ENCODE measurements at places on chromosomes 1 and 21.

DNA sequence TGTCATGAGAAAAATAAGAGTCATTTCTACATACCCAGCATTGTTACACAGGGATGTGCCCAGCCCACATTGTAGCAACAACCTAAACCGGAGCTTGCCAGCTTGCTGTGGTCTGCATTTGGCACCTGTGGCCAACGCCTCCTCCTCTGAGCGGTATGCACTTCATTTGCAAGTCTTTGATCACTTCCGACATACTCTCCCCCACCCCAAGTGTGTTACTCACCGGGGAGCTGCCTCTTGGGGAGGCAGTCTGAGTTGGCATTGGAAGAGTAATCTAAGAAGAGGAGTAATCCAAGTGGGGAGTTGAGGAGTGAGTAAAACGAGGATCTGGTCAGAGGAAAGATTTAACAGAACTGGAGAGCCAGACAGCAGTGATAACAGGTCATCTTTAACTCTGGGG is 3.8 kb downstream of the BCL9 start:
- DNase-seq, result peak; percentile 65

GRCh38 chr21:32392880-32393676 is at the start of gene URB1:
TSS of gene URB1 (minus strand) at chr21:32393012. CDS start at chr21:32392910, 102 bp downstream.
- peak; percentile 95 for DNase-seq

- peak; percentile 71 for DNase-seq
These were observed 5.8 kb upstream of the TGFB2 start for GRCh38 chr1:218339267-218339831.

GRCh38 chr1:200951016-200951415 is 56.3 kb downstream of the INAVA start:
- DNase-seq, result peak; percentile 8

DNA sequence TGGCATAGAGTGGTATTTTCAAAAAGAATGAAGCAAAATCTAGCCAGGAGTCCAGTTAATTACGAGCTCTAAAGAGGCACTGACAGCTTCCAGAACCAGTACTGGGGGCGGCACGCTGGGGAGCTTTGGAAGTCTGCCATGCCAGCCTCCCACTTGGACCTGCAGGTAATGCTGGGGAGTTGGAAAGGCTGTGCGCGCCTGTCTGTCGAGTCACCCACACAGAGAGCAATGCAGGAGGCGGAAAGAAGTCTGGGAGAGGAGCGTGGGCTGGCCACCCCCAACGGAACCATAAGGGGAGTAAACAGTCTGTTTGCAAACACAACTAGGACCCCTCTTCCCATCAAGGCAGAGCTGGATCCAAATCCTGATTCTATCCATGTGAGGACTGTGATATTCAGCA is 84.5 kb downstream of the BEND5 start:
- DNase-seq, result no peak

GRCh38 chr1:29829448-29830344 is 593.4 kb downstream of the PTPRU start:
- DNase-seq, result no peak

All from hematopoietic multipotent progenitor cell treated with erythropoietin and hydrocortisone succinate and interleukin-3 and kit ligand, for 4 days (in vitro differentiated cells).